ENCODE measurements at places on chromosomes 1 and 21.

GRCh38 chr1:173405281-173405680 is 71.9 kb upstream of the PRDX6 start:
- DNase-seq, result no peak

DNA sequence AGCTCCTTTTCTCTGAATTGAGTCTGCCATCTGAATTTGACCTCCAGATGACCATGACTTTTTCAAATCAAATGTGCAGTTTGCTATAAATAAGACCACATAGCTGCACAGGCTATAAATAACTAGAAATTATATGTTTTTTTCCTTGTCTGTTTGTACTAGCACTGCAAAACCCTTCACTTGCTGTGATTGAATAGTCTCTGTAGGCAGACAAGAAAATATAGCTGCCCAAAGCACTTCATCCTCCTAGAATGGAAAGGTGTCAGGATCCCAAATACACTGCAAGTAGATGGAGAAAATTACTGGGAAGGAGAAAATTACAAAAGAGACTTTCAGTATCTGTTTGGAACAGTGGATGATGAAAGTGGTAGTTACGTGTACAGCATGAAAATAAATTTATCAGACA is 175.8 kb downstream of the APP start:
- DNase-seq, result no peak

DNA sequence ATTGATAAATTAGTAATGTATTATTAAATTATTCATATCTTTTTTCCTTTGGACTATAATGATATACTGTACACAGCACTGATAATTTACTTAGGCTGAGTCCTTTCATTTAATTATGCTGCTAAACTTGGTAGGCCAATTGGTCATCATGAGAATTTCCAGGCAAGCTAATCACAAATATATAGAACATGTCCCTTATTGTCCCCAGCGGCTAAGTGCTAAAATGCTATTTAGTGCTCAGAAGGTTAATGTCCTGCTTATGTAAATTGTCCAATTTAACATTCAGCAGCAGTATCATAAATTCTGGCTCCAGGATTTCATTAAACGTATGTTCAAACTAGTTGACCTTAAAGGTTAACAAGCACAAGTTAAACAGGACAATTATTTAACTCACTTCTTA is 30.0 kb upstream of the RRP15 start:
- no peak for DNase-seq

- no peak for DNase-seq
Measured at GRCh38 chr1:55396381-55396891, 181.3 kb upstream of the USP24 start.

GRCh38 chr1:53547231-53547790 is 88.1 kb downstream of the DMRTB1 start:
- DNase-seq, result no peak
